ENCODE measurements at places on chromosomes 6 and 20. TPM values are rescaled to one million over a fixed set of nuclear protein-coding genes. Genes with fewer than 3 reads are reported as not detected.

The TP53TG5 gene
- total RNA-seq: not detected

The MAP7 gene
- total RNA-seq: 1.3 TPM

The BPIFB1 gene
- total RNA-seq: not detected

GRCh38 chr20:16865406-16865805 is 117.2 kb downstream of the OTOR start:
- no peaks in the 10 kb centered on the region for H3K36me3 ChIP-seq
- H3K27ac ChIP-seq: no peak overlapping the region
- DNase-seq: no peak
- no peaks in the 10 kb centered on the region for H3K4me1 ChIP-seq
- peaks cover 2% of the 10 kb centered on the region for H3K27me3 ChIP-seq

GRCh38 chr20:37209661-37210314 is 30.4 kb upstream of the MROH8 start:
- no peaks in the 10 kb centered on the region for H3K27me3 ChIP-seq
- DNase-seq: no peak
- H3K4me3 ChIP-seq: no peak overlapping the region
- no peak overlapping the region for H3K27ac ChIP-seq

- peaks cover 23% of the 10 kb centered on the region for H3K4me1 ChIP-seq
- no peak for DNase-seq
- H3K4me3 ChIP-seq: no peak overlapping the region
- H3K27ac ChIP-seq: no peak overlapping the region
Measured at GRCh38 chr6:47303861-47304260, 5.8 kb downstream of the TNFRSF21 start.

DNA sequence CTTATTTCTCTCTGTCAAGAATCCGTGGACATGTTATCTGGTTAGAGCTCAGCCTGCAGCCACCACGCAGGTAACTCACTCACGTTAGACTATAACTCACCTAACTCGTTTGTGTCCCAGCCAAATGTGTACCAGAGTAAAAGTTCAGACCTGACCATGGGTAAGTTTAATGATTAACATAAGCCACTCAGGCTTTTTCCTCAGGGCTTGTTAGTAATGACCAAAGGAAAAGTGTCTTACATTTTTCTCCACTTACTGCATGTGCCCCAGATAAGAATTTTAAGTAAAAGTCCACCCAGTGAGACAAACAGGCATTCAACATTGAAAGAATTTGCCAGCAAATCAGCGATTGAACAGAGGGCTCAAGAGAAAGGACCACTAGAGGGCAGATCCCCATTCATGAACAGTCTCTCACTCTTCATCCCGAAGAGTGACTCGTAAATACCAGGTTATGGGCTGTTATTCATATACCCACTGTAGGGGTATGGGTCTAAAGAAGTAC is at the start of gene PKHD1:
Gene PKHD1, minus strand, starts transcription at position 116 of the 502 bp plus-strand sequence. CDS start 2,680 bp downstream, outside the sequence.
- H3K36me3 ChIP-seq: peaks cover 3% of the 10 kb centered on the region
- no peaks in the 10 kb centered on the region for H3K4me1 ChIP-seq
- no peak within 1 kb of the TSS for H3K4me3 ChIP-seq
- H3K27ac ChIP-seq: no peak within 1 kb of the TSS
- no peak for DNase-seq
- peaks cover 4% of the 10 kb centered on the region for H3K27me3 ChIP-seq

GRCh38 chr20:44367746-44368145 is 12.2 kb downstream of the HNF4A start:
- H3K36me3 ChIP-seq: no peaks in the 10 kb centered on the region
- no peaks in the 10 kb centered on the region for H3K4me1 ChIP-seq
- no peak for DNase-seq
- H3K27me3 ChIP-seq: peaks cover 10% of the 10 kb centered on the region

The OR11A1 gene
- total RNA-seq: not detected

- H3K4me1 ChIP-seq: no peaks in the 10 kb centered on the region
- no peak overlapping the region for H3K27ac ChIP-seq
- H3K4me3 ChIP-seq: no peak overlapping the region
- no peaks in the 10 kb centered on the region for H3K27me3 ChIP-seq
- DNase-seq: no peak
Measured at GRCh38 chr20:46523696-46524328, 10.5 kb upstream of the ZNF334 start.

DNA sequence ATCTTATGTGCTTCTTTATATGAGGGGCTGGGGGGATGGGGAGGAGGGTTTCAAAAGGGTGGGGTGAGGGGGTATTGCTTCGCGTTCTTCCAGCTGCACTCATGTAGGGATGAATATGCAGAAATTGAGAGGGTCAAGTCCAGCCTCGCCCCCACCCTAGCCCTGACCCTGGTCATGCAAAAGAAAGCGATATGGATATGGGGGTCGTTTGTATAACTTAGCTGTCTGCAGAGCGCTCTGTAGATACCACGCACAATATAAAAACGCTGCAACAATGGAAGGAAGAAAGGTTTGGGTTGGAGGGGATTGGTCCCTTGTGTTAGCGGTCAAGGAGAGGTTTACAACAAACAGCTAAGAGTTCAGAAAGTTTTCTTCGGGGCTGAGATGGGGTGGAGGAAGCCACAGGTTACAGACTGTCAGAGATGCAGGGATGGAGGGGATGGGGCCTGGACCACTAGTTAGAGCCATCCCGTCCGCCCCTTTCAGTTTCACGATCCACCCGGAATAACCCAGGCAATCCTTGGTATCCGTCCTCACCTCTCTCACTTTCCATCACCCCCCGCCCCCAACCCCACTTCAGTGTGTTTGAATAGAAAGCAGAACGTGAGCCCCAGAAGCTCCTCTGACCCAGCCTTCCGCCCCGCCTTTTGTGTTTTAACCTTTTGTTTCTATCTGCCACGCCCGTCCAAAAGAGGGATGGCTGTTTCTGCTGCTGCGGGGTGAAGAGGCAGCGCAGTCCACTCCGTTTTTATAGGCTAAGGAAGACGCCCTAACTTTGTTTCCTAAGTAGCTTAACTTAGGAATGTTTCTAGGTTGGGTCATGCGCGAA is 73.5 kb downstream of the SOX4 start:
- H3K27me3 ChIP-seq: peaks cover 9% of the 10 kb centered on the region
- peak overlapping the region; percentile 98 for H3K4me3 ChIP-seq
- DNase-seq: peak; percentile 35
- H3K36me3 ChIP-seq: no peaks in the 10 kb centered on the region
- H3K4me1 ChIP-seq: peaks cover 44% of the 10 kb centered on the region
- peak overlapping the region; percentile 67 for H3K27ac ChIP-seq

DNA sequence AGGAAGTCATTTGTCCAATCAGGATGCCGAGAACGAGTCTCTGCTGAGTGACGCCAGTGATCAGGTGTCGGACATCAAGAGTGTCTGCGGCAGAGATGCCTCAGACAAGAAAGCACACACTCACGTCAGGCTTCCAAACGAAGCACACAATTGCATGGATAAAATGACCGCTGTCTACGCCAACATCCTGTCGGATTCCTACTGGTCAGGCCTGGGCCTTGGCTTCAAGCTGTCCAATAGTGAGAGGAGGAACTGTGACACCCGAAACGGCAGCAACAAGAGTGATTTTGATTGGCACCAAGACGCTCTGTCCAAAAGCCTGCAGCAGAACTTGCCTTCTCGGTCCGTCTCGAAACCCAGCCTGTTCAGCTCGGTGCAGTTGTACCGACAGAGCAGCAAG is 281.5 kb downstream of the TSHZ2 start:
- no peak overlapping the region for H3K27ac ChIP-seq
- DNase-seq: no peak
- H3K36me3 ChIP-seq: peaks cover 14% of the 10 kb centered on the region
- H3K4me3 ChIP-seq: no peak overlapping the region
- peaks cover 1% of the 10 kb centered on the region for H3K27me3 ChIP-seq

- no peak within 1 kb of the TSS for H3K4me3 ChIP-seq
- no peak within 1 kb of the TSS for H3K27ac ChIP-seq
- DNase-seq: no peak
- no peaks in the 10 kb centered on the region for H3K36me3 ChIP-seq
Measured at GRCh38 chr20:2295886-2296515, at the start of gene TGM3. TSS of gene TGM3 (plus strand) at chr20:2296001. CDS start at chr20:2296064, 63 bp downstream.

- peaks cover 5% of the 10 kb centered on the region for H3K27me3 ChIP-seq
- DNase-seq: no peak
- no peak overlapping the region for H3K27ac ChIP-seq
- H3K4me3 ChIP-seq: no peak overlapping the region
- no peaks in the 10 kb centered on the region for H3K36me3 ChIP-seq
Measured at GRCh38 chr6:11224252-11224965, 8.1 kb downstream of the NEDD9 start.

The OXT gene
- total RNA-seq: not detected

The OPN5 gene
- 12.1 TPM for total RNA-seq

GRCh38 chr6:32825966-32826365 is 9.2 kb upstream of the HLA-DOB start:
- peaks cover 4% of the 10 kb centered on the region for H3K27me3 ChIP-seq
- DNase-seq: no peak
- no peak overlapping the region for H3K4me3 ChIP-seq

- peaks cover 6% of the 10 kb centered on the region for H3K4me1 ChIP-seq
- peaks cover 3% of the 10 kb centered on the region for H3K27me3 ChIP-seq
- H3K27ac ChIP-seq: no peak overlapping the region
- H3K36me3 ChIP-seq: no peaks in the 10 kb centered on the region
Measured at GRCh38 chr6:20341096-20341495, 60.6 kb upstream of the E2F3 start.

DNA sequence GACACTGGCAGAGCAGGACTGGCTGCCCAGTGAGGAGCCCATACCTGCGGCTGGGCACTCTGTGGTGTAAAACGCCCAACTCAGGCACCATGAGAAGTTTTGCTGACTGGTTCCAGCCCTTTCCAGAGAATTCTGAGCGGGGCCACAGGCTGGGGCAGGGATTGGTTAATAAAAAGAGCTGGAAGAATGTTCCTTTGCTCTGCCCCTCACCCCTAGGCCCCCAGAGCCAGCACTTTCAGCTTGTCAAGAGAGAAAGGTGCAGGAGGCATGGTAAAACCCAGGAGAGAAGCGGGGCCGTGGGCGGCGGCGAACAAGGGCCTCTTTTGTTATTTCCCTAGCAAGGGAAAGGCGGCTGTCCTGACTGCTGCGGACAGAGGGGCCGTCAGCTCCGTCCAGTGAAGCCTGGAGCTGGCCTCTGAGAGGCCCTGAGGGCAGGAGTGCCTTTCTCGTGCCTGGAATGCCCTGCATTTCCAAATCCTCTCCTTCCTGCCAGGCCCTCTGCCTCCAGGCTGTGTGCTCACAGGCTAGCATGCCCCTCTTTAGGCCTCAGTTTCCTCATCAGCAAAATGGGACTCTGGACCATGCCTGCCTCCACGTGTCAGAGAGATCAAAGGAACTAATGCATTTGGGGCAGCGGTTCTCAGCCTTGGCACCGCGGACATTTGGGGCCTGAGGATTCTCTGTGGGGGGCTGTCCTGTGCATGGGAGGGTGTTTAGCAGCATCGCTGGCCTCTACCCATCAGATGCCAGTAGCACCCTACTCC is 12.9 kb downstream of the SLC13A3 start:
- peaks cover 2% of the 10 kb centered on the region for H3K27me3 ChIP-seq
- no peak overlapping the region for H3K4me3 ChIP-seq
- H3K4me1 ChIP-seq: no peaks in the 10 kb centered on the region

GRCh38 chr20:50286609-50287008 is 96.0 kb downstream of the CEBPB start:
- no peak overlapping the region for H3K27ac ChIP-seq
- H3K36me3 ChIP-seq: no peaks in the 10 kb centered on the region
- H3K4me1 ChIP-seq: no peaks in the 10 kb centered on the region
- no peak overlapping the region for H3K4me3 ChIP-seq
- H3K27me3 ChIP-seq: peaks cover 4% of the 10 kb centered on the region
- DNase-seq: no peak

DNA sequence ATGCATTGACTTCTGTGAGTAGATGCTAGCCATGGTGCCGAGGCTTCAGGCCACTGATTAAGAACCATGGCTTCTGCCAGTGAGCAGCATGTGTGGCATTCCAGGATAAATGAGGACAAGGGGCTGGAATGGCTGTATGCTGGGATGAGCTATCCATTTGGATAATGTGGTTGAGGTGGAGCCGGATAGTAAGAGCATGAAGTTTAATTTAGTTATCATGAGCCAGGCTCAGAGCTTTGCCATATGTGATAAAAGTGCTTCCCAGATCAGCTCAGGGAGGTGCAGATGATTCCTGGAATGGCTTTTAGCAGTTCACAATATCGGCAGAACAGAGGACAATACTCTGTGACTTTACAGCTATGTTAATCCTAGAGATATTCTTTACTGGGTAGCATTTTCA is 34.6 kb upstream of the RNF8 start:
- H3K36me3 ChIP-seq: peaks cover 24% of the 10 kb centered on the region
- H3K27ac ChIP-seq: no peak overlapping the region
- H3K4me1 ChIP-seq: peaks cover 8% of the 10 kb centered on the region
- no peaks in the 10 kb centered on the region for H3K27me3 ChIP-seq
- no peak overlapping the region for H3K4me3 ChIP-seq

GRCh38 chr20:2729251-2729713 is 36.7 kb downstream of the EBF4 start:
- no peaks in the 10 kb centered on the region for H3K36me3 ChIP-seq
- H3K27ac ChIP-seq: no peak overlapping the region
- no peak overlapping the region for H3K4me3 ChIP-seq
- DNase-seq: no peak
- no peaks in the 10 kb centered on the region for H3K27me3 ChIP-seq
